Kasumi-1 (cell line): ENCODE measurements at places on chromosomes 13 and 19.

DNA sequence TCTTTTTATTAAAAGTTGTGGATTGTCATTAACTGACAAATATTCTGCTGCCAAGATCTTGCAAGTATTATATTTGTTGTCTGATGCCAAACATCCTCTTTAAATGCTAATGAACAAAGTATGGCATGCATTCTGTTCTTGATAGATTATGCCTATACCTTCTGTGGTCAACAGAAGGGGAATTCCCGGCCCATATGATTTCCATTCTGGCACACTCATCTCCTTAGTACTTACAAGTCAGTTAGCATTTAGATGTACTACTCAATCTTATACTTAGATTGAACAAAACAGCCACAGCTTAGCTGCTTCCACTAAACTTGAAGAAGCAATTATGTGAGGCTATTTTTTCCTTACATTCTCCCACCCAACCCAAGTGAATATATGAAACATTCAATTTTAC, 246.1 kb upstream of the DACH1 start:
- no peak for DNase-seq

DNA sequence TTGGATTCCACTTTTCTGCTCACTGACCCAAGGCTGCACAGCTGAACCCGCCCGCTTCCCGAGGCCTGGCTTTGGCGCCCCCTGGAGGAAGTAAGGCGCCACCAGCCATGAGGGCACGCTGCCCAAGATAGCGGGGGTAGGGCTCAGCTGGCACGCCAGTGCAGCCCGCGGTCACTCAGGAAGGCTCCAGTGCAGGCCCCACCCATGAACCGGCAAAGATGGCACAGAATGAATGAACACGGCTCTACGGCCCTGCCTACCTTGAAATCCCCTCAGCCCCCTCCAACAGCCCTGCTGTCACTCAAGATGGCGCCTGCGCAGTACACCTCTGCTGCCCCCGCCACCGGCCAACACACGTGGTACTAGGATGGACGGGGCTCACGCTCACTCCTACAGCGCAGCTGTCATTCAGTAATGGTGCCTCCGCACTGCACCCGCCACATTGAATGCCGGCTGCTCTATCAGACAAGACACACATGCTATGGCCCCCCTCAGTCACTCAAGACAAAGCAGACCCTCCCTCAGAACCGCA, 3.0 kb downstream of the PEG3 start:
- no peak for DNase-seq

DNA sequence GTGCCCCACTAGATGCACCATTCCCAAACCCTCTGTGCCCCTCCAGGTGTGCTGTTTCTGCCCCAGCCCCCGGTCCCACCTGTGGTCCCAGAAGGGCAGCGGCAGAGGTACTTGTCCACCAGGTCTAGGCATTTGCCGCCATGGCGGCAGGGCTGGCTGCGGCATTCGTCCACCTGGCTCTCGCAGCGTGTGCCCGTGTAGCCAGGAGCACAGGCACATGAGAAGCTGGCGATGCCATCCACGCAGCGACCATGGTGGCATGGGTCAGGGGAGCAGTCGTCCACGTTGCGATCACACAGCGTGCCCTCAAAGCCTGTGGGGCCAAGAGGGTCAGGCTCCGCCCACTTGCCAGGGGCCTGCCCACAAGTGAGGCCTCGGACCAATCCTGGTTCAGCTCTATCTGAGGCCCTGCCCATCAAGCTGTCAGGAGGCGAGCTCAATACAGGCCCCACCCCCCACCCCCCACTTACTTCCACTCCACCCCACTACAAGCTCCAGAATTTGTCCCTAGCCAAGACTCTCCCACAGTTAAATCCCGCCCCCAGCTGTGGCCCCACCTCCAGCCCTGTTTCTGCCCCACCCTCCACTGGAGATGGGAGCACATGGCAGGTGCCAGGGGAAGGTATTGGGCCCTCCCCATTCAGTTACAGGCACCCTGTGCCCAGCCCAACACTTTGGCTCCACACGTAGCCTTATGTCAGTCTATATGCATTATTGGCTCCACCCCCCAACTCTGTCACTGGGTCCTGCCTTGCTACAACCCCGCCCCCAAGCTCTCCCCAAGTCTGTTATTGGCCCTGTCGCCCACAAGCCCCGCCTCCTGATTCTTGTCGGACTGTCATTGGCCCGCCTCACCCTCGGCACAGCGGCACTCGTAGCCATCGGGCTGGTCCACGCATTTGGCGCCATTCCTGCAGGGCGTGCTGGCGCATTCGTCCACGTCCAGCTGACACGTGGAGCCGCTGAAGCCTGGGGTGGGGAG, 13.5 kb downstream of the NOTCH3 start:
- no peak for DNase-seq

DNA sequence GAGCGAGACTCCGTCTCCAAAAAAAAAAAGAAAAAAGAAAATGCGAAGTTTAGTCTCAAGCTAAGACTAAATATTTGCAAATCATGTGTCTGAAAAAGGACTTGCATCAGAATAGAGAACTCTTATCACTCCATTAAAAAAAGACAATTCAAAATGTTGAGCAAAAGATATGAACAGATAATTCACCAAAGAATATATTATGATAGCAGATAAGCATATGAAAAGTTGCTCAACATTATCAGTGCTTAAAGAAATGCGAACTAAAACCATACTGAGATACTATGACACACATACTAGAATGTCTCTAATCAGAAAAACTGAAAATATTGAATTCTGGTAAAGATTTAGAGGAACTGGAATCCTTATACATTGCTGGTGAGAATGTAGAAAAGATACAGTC, 38.7 kb upstream of the SACS start:
- no peak for DNase-seq

DNA sequence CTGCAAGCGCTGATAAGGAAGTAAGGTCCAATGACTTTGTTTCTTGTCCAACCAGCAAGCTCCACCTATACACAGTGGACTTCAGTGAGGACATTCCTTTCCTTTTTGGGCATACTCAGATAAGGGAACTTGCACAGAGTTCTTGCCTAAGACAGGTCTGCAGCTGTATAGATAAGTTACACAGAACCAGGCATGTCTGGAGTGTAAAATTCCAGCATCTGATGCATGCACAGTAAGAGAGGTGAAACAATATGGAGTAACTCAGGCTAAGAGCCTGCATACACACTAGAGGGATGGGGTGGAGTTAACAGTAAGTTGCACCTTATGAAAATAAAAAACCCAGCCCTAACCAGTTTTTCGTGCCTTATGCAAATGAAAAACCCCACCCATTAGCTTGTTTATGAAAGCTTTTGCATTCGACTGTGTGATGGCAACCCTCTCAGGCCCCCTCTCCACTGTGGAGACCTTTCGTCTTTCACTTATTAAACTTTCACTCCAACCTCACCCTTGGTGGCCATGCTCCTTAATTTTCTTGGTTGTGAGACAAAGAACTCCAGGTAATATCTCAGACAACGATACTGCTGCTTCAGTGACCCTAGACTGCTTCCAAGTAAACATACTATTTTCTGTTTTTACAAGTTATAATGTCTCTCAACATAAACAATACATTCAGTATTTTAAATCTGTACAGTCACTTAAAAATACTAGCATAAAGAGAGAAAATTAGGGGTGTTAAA, 2859.0 kb upstream of the PCDH20 start:
- DNase-seq, result no peak

DNA sequence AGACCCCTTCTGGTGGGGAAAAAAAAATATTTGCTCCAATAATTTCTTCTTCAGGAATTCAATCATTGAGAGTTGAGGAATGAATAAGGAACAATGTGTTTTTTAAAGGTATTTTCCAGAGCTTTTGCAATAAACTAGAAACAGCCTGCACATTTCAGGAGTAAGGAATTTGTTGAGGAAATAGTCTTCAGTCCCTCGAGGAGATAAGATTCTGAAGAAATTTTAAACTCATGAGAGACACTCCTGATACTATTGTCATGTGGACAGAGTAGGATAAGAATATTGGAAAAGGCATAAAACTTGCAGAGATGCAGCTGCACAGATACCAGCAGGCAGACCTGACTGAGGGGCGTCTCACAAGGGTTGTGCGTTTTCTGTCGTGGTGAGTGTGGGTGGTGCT, 36.6 kb downstream of the COMP start:
- no peak for DNase-seq

DNA sequence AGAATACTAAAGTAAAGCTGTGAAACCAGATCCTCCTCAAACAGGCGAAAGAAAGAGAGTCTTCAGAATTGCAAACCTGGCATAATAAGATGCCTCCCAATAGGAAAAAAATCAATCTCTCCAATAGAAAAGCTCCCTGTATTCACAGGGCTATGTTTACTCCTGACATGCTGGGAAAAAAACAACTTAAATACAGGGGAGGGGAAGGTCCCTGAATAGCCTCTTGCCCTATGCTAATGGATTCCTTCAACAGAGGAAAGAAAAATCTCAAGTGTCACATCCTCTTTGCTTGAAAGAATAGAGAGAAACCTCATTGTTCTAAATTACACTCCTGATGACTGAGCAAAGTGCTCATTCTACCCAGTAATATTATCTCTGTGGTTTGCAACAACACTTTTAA, 1271.1 kb upstream of the PRR20A start:
- no peak for DNase-seq
